ENCODE measurements at places on chromosomes 12 and 14.

- H3K4me3 ChIP-seq: no peak overlapping the region
- no peaks in the 10 kb centered on the region for H3K4me1 ChIP-seq
- H3K36me3 ChIP-seq: no peaks in the 10 kb centered on the region
- H3K27ac ChIP-seq: no peak overlapping the region
- no peaks in the 10 kb centered on the region for H3K27me3 ChIP-seq
Measured at GRCh38 chr14:71231521-71232393, 324.5 kb downstream of the PCNX1 start.

DNA sequence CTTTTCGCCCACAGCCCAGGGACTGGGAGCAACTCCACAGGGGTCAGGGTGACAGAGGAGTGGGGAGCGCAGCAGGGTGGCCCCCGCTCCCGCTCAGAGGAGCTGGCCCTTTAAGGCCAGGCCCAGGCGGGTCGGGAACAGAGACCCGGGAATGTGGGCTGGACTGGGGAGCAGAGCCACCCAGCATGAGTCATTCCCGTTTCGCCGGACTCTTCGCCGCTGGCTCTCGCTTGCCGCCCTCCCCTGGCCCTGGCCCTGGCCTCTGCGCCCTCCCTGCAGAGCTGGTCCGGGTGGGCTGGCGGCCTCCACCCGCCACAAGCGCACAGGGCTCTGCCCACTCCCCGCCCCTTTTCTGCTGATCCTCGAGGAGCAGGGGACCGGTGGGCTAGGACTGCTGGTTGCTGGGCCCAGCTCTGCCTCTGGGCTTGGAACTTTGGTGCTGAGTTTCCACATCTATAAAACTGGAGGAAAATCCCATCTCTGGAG, 92.8 kb downstream of the NINJ2 start:
- H3K4me1 ChIP-seq: peaks cover 5% of the 10 kb centered on the region
- peak; percentile 53 for DNase-seq
- H3K4me3 ChIP-seq: peak overlapping the region; percentile 55
- no peaks in the 10 kb centered on the region for H3K27me3 ChIP-seq

GRCh38 chr14:35301735-35302528, 9.8 kb downstream of the PSMA6 start:
- H3K27ac ChIP-seq: no peak overlapping the region
- no peak for DNase-seq
- no peak overlapping the region for H3K4me3 ChIP-seq

DNA sequence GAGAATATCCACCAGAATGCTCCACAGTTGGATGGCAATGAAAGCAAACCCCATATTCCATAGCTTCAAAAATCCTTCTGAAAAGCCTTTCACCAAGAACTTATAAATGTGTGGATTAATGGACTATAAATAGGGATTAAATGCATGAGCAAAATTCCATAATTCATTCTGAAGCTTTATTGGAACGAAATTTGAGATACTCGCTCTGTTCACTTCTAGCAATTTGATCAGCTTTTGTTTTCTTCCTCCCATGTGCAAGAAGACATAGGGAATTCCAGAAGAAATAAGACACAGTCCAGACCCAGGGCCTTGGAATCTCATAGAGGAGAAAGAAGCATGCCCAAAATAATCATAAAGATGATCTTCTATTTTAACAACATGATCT, 285.9 kb upstream of the TMPO start:
- H3K4me3 ChIP-seq: no peak overlapping the region
- H3K4me1 ChIP-seq: no peaks in the 10 kb centered on the region
- no peak overlapping the region for H3K27ac ChIP-seq

- H3K36me3 ChIP-seq: no peaks in the 10 kb centered on the region
- H3K4me1 ChIP-seq: no peaks in the 10 kb centered on the region
- H3K27ac ChIP-seq: no peak overlapping the region
- no peak overlapping the region for H3K4me3 ChIP-seq
Measured at GRCh38 chr14:68982581-68982980, 3.5 kb upstream of the ACTN1 start.

GRCh38 chr12:100827901-100828520, 33.4 kb downstream of the ANO4 start:
- DNase-seq: no peak
- no peaks in the 10 kb centered on the region for H3K36me3 ChIP-seq
- H3K27me3 ChIP-seq: no peaks in the 10 kb centered on the region
- H3K4me1 ChIP-seq: no peaks in the 10 kb centered on the region

DNA sequence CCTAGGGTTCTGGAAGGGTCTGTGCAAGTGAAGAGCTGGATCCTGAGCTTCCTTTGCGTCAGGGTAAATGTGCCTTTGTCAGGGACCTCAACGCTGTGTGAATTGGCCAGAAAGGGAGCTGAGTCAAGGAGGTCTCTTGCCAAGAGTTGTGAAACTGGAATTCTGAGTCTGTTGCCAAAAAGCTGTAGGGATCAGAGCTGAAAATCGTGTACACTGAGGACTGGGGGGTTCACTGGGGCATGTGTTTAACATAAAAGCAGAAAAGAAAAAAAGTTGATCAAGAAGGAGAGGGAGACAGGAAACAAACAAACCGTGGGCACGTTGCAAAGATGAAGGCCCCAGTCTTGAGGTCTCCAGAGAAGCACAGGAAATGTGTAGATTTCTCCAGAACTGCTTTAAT, 1081.5 kb downstream of the VRK1 start:
- no peak overlapping the region for H3K4me3 ChIP-seq
- H3K4me1 ChIP-seq: peaks cover 3% of the 10 kb centered on the region
- H3K36me3 ChIP-seq: no peaks in the 10 kb centered on the region
- H3K27ac ChIP-seq: peak overlapping the region; percentile 53
- H3K27me3 ChIP-seq: no peaks in the 10 kb centered on the region
- peak; percentile 44 for DNase-seq

GRCh38 chr12:73181244-73181643, 909.1 kb downstream of the TRHDE start:
- no peaks in the 10 kb centered on the region for H3K4me1 ChIP-seq
- no peak for DNase-seq
- H3K36me3 ChIP-seq: no peaks in the 10 kb centered on the region

DNA sequence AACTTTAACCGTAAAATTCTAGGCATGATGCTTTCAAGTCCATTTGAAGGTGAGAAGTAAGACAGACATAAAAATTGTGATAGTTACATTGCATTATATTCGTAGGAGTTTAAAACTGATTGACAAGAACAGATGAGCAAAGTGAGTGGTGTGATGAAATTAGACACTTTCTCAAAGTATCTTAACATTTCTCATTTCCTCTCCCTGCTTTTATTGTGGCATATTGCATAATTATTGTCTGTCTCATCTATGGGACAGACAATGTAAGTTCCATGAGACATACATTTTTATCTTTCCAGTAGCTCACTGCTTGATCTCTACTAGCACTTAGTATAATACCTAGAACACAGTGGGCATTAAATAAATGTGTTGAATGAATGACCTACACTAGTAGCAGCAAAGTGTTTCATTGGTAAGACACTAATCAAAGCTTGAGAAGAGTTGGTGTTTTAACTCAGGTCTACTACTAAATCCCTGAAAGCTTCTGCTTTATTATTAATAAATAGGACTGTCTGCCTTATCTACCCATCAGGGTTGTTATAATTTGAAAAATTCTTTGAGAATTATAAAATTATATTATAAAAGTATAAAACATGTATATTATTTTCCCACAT, 19.0 kb downstream of the A2M start:
- no peak for DNase-seq
- no peak overlapping the region for H3K27ac ChIP-seq
- no peaks in the 10 kb centered on the region for H3K4me1 ChIP-seq

DNA sequence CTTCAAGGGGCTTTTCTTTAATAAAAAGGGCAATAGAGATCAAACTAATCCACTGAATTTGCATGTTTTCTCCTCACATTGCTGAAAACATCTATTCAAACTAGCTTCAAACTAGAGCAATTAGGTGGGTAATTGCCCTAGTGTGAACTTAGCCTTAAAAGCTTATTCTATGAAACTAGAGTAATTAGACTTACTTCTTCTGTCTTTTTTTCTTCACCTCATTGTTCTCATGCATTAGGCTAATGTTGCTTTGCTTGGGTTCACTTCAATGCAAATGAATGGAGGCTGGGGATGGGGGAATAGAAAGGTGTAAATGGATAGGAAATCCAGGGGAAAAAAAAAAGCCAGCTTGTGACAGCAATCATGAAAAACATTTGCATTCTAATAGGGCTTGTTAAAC, 414.8 kb upstream of the LMO3 start:
- no peak overlapping the region for H3K4me3 ChIP-seq
- no peaks in the 10 kb centered on the region for H3K27me3 ChIP-seq
- no peak for DNase-seq
- no peaks in the 10 kb centered on the region for H3K36me3 ChIP-seq
- H3K4me1 ChIP-seq: no peaks in the 10 kb centered on the region

DNA sequence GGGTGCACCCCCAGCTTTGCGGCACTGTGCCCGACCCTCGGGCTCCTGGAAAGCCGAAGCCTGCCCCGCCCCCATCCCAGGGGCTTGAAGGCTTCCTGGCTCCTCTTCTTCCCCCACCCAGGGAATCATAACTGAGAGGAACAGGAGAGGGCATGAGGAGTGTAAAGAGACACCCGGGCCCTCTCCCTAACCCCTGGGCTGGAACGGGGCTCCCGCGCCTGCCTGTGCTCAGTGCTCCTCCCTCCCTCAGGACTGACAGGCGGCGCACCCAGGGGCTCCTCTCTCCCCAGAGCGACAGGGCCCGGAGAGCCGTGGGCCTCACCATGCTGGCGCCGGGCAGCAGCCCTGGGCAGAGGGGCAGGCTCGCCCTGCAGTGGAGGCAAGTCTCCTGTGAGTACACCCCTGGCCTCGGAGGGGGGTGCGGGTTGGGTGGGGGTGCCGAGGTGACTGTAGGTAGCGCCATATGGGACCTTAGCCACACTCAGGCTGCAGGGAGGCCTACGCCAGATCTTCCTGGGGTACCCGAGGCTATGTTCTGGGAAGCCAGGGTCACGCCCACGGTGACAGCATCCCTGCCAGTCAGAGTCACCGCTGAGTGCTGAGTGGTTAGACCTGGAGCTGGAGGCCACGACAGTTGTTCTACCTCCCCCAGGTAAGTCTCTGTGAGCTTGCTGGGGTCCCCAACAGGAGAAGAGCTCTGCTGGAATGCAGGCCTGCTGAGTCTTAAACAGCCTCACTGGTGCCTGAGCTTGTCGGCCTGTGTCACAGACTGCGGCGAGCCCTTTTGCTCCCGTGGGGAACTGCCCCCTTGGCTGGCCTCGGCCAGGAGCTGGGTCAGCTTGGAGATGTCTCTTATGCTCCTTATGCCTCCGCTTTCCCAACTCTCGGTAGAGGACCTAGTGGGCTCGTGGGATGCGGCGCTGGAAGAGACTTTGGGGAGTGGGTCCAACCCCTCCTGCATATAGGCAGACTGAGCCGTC, 7.8 kb downstream of the LRTM2 start:
- no peaks in the 10 kb centered on the region for H3K4me1 ChIP-seq
- H3K4me3 ChIP-seq: no peak overlapping the region

GRCh38 chr12:108128221-108129016, 669 bp upstream of the WSCD2 start:
- H3K36me3 ChIP-seq: no peaks in the 10 kb centered on the region
- H3K27ac ChIP-seq: no peak overlapping the region
- H3K4me3 ChIP-seq: peak overlapping the region; percentile 33

DNA sequence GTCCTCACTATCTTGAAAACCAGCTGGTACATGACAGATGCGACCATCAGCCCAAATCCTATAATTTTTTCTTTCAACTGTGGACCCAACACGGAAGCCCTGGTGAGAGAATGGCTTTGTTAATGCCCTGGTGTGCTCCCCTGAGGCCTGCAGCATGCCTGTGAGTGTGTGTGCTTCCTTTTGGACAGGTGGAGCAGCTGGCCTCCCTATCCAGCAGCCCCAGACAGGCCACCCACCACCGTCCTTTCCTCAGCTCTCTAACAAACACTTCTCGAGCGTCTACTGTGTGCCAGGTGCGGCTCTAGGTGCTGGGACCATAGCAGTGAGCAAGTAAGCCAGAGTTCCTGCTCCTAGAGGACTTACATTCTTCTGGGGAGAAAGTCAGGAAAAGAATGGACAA, 78.9 kb upstream of the GZMB start:
- H3K27me3 ChIP-seq: no peaks in the 10 kb centered on the region
- H3K27ac ChIP-seq: no peak overlapping the region
- no peaks in the 10 kb centered on the region for H3K4me1 ChIP-seq
- no peaks in the 10 kb centered on the region for H3K36me3 ChIP-seq

- H3K27ac ChIP-seq: no peak overlapping the region
- no peaks in the 10 kb centered on the region for H3K36me3 ChIP-seq
- H3K4me3 ChIP-seq: no peak overlapping the region
Measured at GRCh38 chr12:98332642-98333041, 182.7 kb upstream of the TMPO start.

DNA sequence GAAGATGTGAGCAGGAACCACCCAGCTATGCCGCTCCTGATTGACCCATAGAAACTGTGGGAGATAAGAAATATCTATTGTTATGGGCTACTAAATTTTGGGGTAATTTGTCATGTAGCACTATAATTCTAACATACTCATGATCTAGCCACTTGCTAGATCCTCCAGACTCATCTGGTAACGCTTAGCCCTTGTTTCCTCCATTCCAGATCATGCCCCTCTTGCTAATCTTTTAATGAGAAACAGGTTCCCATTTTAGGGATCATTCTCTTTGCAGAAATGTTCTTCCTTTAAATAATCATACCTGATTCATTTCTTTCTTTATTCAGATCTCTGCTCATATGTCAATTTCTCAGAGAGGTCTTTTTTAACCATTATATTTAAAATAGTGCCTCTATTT, 3.8 kb upstream of the ARHGDIB start:
- DNase-seq: no peak
- H3K27me3 ChIP-seq: no peaks in the 10 kb centered on the region
- no peaks in the 10 kb centered on the region for H3K36me3 ChIP-seq
- no peaks in the 10 kb centered on the region for H3K4me1 ChIP-seq
- no peak overlapping the region for H3K27ac ChIP-seq

DNA sequence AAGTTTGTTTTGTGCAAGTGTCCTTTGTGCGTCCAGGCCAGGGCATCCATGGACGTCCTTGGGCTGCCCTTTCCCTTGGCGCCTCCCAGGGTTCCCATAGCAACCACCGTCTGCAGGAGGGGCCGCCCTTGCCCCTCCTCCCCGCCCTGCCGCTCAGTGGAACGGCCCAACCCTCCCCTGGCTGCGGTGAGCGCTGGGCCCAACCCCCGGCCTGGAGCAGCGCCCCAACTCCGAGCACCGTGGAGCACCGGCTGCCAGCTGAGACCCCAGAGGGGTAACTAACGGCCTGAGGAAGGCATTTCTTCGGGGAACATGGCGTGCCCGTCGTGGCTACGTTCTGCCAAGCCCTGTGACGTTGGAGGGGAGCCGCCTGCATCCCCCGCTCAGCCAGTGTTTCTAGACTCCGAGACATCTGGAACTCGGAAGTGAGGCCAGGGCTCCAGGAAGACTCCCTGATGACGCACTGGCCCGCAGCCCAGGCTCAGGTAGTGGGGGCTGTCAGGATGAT, 5.3 kb upstream of the ACACB start:
- H3K4me3 ChIP-seq: peak overlapping the region; percentile 65
- H3K36me3 ChIP-seq: no peaks in the 10 kb centered on the region
- peak overlapping the region; percentile 92 for H3K27ac ChIP-seq
- peaks cover 11% of the 10 kb centered on the region for H3K4me1 ChIP-seq
- DNase-seq: peak; percentile 77

All from breast epithelium (tissue), 4 donors.